NCI-H2081 (cell line): ENCODE measurements at places on chromosomes 16 and 17.
A peak's percentile ranks its signal among the peaks of the same experiment; 100 is the strongest.

DNA sequence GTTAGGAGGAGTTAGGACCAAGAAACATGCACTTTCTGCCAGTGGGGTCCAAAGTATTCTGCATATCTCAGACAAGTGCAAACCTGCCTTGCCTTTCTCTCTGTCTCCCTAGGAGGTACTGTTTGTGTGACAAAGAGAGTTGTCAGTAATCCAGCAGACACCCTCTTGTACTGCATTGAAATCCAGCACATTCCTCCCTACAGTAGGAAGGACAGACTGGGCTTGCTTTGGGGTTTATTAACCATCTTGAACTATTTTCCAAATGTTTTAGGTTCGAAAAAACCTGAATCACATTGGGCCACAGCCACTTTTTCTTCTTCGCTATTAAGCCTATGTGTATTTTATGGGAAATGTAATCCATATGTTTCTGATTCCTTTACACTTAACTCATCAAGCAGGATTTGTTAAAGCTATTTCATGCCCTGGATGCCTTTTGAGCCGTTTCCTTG is 204.2 kb upstream of the KCNJ16 start:
- no peak for DNase-seq

DNA sequence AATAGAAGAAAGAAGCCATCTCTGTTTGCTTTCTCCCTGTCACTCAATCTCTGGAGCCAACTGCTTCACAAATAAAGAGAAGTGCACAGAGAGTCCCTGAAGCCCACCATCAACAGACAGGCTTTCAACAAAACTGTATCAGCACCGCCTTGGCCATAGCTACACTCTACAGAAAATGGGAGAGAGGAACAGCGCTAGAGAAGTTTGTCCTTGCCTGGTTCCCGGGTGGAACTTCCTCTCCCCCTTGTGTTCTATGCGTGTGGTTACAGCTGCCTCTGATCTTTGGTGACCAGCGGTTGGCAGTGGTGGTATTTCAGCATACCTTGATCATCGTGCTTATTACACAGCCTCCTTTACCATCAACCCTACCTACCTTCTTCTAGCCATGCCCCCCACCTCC is 91.4 kb upstream of the CCL2 start:
- no peak for DNase-seq

DNA sequence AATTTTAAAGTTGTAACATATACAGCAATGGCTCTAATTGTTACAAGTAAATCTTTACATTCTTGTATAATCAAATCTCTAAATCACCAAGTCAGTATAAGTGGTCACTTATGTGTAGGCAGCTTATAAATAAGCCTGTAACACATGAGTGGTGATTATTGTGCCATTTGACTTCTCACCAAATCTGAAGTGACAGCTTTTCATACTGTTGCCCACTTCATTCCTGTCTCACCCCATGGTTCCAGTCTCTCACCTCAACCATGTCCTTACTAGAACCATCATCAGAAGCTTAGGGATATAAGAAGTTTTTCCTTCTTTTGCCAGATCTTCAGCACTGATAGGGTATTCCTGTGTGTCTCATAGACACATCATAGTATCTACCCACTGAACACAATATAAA is 23.5 kb downstream of the TNRC6A start:
- DNase-seq: no peak

- no peak for DNase-seq
Observed at GRCh38 chr16:24858219-24859041, 12.7 kb downstream of the SLC5A11 start.

DNA sequence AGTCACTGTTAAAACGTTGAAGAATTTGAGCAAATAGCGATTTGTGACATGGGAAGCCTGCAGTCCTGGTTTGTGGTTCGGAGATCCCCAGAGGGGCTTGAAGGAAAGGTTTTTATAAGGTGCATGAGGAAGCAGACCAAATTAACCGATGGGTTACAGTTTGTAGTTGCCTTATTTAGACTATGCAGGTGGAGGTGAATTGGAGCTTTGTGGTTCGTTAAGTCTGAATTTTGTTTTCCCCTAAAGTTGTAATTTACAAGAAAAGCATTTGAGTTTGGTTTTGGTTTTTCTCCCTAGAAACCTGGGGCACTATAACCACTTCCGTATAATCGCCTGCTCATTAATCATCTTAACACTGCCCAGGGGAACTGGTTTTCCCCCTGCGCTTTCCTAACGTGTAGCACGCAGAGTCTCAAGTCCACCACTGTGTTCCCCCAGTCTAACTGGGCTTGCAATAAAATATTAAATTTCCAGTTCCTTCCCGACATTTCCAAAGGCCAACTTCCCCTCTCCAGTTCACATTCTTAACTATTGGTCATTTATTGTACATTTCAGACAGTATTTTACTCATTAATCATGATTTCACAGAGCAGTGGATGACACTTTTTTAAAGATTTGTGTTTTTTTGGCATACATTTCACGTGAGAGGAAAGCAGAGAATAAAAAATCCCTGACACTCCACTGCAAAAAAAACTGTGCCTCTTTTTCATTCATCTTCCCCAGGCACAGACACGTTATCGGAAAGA is 932 bp downstream of the ZNF267 start:
- DNase-seq: no peak

DNA sequence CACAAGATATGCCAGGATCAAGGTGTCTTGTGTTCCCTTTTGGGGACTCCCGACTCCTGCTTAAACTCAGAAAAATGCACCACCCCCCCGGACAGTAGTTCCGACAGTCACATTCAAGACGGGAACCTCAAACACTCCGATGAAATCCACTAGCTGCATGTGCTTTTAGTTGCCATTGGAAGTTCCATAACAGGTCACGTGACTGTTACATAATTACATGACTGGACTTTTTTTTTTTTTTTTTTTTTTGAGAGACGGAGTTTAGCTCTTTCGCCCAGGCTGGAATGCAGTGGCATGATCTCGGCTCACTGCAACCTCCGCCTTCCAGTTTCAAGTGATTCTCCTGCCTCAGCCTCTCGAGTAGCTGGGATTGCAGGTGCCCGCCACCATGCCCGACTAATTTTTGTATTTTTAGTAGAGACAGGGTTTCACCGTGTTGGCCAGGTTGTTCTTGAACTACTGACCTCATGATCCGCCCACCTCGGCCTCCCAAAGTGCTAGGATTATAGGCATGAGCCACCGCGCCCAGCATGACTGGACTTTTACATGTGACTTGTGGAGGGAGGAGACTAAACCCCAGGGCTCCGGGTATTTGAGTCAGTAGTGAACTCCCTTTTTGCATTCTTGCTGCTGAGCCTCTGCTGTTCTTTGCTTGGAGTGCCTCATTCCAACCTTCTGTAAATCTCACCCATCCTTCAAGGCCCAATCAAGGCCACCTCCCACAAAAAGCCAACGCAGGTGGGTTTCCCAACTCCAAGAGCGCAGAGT is 1.6 kb downstream of the SIRT7 start:
- no peak for DNase-seq

DNA sequence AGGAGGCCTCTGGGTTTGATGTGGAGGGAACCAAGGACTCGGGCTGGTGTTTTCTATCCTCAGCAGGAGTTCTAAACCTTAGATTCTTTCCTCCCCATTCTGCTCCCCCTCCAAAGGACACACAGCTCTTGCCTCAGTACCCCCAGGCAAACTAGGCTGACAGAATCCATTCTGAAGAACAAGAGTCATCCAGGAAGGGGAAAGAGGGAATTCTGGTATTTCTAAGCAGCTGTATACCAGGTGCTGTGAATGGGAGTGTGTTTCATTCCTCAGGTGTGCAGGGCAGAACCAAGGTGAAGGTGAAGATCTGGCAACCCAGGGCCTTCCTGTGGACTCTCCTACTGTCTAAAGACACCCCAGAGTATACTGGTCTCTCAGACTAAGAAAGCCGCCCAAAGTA is 4.1 kb downstream of the INPP5K start:
- DNase-seq: no peak

GRCh38 chr17:71004413-71004812 is 835.1 kb downstream of the KCNJ2 start:
- no peak for DNase-seq

- DNase-seq: no peak
Observed at GRCh38 chr17:60079401-60080243, 901 bp upstream of the HEATR6 start.

- DNase-seq: no peak
Observed at GRCh38 chr17:57622683-57623433, 122.2 kb downstream of the CCDC182 start.

GRCh38 chr16:65842067-65842466 is 524.4 kb upstream of the CDH5 start:
- DNase-seq: no peak

DNA sequence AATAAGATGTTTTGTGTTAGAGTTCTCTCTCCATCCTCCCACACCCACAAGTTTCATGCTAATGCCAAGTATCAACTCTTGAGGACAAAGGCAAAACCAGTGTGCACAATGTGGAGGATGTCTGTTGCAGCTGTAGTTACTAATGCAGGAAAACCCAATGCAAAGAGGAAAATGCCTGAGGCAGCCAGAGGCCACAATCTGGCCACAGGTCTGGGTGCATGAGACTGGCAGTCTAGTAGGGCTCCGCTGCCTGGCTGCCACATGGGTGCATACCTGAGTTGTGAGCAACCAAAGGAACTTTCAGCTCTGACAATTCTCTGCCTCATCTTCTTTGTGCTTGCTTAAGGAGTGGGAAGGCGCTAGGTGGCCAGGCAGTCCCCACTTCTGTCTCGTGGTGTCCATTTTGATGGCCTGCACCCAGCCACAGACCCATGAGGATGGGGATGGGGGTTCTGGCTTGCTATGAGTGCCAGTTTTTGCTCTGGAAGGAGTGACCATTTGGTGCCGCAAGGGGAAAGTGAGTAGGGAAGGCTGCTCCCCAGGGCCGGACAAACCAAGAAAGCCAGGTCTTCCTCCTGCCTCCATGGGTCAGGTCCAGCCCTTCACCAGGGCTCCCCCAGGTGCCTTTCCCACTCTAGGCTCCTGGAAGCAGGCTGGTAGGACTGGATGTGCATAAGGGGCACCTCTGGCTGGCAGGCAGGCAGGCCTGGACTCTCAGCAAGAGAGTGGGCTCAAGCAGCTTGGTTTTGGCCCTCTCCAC is 4.2 kb upstream of the GFOD2 start:
- DNase-seq: no peak

DNA sequence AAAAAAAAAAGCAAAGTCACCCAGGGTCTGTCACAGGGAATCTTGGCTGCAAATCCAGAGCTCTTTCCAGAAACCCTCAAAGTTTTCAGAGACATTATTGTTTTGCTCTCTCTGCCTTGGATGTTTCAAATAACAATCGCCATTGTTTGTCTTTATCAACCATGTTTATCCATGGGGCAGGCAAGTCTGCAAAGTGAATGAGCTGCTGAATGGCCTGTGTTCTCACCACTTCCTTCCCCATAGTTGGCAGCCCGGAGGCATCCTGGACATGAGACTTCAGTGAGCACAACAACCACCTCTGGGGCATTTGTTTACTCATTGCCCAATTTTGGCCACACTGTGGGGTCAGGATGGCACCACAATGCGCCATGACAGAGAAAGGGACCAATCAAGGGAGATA is 53.1 kb upstream of the USP7 start:
- DNase-seq: no peak

DNA sequence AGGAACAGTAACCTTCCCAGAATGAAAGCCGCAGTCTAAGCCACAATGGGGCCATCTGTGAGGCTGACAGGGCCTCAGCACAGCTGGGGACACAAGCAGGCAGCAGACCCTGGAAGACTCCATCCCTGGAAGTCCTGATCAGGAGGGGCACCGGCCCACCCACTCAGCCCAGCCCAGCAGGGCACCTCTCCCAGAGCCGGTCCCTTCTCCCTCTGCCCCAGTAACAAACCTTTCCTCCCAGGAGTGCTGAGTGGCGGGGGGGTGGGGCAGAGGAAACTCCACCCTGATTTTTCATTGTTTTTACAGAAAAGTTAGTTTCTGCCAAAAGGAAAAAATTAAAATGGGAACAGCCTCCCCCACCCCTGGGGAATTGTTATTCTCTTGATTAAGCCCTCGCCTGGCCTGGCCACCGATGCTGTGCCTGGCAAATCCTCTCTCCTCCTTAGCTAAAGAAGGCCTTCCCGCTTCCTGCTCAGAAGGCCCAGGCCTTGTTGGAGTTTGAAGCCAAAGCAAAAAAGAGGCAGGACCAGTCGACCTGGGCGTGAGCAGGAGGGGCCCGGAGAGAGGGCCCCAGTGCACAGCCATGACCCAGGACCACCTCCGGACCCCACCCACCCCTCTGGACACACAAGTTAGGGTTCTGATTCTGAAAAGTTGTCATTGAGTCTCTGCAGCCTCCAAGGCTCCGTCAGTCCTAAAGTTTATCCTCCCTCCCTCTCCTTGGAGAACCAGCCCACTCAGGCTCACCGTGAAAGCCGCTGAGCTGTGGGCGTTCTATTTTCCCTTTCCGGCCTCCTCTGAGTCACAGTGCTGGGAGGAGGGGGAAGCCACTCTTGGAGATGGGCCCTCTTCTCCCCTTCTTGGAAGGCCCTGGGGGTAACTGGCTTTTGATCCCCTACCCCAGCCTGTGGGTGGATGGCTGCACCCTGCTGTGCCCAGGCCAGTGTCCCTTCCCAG is 128.4 kb upstream of the TNRC6C start:
- no peak for DNase-seq

- DNase-seq: peak; percentile 70
Observed at GRCh38 chr17:31842195-31843069, 16.6 kb downstream of the COPRS start.

- DNase-seq: no peak
Observed at GRCh38 chr16:1420111-1420539, 422 bp downstream of the UQCC4 start.

- DNase-seq: no peak
Observed at GRCh38 chr16:85195900-85196772, 83.9 kb upstream of the CIBAR2 start.

- no peak for DNase-seq
Observed at GRCh38 chr16:88326611-88327485, 55.9 kb upstream of the ZNF469 start.

DNA sequence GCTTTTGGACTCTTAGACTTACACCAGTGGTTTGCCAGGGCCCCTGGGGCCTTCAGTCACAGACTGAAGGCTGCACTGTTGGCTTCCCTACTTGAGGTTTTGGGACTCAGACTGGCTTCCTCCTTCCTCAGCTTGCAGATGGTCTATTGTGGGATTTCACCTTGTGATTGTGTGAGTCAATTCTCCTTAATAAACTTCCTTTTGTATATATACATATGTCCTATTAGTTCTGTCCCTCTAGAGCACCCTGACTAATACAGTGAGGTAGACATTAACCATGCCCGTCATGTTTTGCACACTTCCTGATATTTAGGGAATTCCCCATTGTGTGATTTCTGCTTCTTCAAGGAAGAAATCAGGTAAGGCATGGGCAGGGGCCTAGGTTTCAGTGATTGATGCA is 147.8 kb upstream of the CA10 start:
- DNase-seq: no peak

DNA sequence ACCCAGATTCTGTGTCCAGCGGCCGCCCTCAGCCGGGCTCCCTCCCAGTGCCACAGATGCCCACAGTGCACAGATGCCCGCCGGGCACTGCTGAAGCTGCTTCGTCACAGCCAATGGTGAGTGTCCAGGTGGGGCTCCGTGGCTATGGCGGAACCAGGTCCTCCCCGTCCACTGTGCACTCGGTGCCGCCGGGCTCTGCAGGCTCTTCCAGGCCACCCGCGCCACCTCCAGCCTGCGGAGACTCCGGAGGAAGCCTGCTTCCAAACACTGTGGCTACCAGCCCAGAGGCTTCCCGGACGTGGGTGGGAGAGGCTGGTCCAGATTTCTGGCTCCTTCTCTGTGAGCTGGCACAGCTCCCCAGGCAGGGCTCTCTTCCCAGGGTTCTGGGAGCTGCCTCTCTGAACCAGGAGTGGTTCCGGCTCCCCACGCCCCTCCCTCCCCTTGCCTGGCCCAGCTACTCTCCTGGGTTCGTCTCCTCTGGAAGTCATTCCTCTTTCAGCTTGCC is 2.8 kb upstream of the PYCR1 start:
- DNase-seq: no peak
